ENCODE measurements at places on chromosomes 7 and 10.

DNA sequence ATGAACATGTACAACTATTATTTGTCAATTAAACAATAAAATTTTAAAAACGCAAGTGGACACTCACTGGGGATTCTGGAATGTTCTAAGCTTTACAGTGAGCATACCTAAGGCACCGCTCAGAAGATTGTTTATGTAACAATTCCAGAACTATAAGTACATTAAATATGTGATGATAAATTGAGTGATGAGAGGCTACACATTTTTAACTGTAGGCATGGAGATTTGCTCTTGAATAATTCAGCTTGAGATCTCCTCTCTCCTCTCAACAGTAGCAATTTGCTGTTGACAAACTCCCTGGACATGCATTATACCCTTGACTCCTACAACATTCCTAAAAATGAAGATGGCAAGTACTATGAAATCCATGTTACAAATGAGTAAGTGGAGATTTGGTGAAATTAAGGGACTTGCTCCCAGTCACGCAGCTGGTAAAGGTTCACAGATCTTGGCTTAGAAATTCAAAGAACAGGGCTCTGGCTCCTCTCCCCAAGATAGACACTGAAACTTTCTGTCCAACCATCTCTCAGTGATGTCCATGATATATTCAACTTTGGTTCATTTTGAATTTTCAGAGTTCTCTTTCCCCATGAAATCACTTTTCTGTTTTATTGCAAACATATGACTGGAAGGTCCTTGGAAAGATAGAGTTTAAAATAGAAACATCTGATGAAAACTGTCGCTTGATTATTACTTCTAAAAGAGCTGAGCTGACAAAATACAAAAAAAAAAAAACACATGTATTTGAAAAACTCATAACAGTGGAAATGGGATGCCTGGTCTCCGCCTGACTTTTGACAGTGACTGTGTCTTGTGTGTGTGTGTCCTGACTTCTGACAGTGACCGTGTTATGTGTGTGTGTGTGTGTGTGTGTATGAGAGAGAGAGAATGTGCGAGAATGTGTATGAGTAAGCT is 488.3 kb downstream of the TNS3 start:
- DNase-seq: no peak

GRCh38 chr10:60021361-60021760 is 115.0 kb upstream of the CCDC6 start:
- DNase-seq: no peak

GRCh38 chr7:55018361-55019190 is at the start of gene EGFR:
EGFR (plus strand) TSS chr7:55019017; CDS start chr7:55019278, 261 bp downstream.
- no peak for DNase-seq

DNA sequence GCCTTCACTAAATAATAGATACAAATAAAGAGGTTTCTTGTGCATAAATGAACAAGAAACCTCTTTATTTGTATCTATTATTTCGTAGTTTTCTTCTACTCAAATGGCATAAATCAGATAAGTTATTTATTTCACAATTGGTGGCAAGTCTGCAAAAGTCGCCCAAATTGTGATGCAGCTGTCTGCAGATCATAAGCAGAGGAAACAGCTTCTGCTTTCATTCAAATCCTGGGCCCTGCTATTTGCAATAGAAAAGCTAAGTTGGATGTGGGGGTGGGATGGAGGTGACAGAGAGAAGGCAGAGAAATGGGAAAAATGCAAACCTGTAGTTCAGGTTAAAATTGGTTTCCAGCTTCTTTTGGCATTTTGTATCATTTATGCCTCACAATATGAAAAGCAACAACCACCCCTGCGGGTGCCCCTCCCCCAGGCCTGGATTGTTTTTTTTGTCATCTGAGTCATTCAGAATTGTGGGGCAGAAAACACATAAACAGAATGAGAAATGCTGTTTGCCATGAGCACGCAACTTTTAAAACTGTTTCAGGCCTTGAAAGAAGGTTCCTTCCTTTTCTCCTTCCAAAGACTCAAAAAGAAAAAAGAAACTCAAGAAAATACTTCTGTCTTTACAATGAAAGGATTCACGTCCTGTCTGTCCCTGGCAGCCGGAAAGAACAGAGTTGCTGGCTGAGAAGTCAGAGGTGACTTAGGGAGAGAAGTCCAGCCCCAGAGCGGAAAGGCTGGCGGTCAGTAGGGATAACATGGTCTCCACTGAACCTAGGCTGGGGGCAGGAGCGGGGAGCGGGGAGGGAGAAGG is 132.9 kb downstream of the BAMBI start:
- DNase-seq: no peak

DNA sequence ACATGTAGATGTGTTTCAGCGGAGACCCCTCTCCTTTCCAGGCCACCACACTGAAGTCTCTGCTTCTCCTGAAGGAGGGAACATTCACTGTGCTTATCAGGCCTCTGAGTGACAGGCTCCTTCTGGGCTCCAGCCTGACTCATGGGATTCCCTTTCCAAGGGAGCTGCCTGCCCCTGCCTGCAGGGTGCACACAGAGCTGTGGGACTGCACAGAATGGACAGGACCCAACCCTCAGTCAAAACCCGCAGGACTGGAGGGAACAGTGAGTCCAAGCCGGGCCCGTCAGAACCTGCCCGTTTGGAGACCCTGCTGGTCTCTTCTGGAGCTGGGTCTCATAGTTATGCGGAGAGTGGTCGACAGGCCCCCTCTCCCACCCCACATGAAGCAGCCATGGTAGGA is 32.6 kb downstream of the PLAC9 start:
- DNase-seq: no peak

GRCh38 chr7:54885285-54885684 is 126.3 kb upstream of the SEC61G start:
- no peak for DNase-seq

- DNase-seq: no peak
Measured at GRCh38 chr7:22584179-22584578, 84.2 kb upstream of the STEAP1B start.

- no peak for DNase-seq
Measured at GRCh38 chr7:43868681-43869005, 674 bp downstream of the MRPS24 start.

- no peak for DNase-seq
Measured at GRCh38 chr7:105524840-105525239, 2.8 kb upstream of the PUS7 start.

DNA sequence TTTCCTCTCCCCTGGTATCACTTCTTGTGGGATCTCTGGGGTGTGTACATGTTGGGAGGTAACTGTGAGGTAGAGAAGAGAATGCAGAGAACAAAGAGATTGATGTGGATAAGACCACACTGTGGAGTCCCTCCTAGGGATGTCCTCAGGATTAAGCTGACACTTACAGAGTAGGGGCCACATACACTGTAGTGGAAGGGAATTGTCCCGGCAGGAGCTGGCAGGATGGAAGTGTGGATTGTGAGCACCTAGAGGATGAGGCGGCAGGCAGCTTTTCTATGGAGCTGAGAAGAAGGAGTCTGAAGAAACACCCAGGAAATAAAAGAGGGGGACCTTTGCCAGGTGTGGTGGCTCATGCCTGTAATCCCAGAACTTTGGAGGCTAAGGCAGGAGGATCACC is 13.5 kb downstream of the AGFG2 start:
- no peak for DNase-seq

DNA sequence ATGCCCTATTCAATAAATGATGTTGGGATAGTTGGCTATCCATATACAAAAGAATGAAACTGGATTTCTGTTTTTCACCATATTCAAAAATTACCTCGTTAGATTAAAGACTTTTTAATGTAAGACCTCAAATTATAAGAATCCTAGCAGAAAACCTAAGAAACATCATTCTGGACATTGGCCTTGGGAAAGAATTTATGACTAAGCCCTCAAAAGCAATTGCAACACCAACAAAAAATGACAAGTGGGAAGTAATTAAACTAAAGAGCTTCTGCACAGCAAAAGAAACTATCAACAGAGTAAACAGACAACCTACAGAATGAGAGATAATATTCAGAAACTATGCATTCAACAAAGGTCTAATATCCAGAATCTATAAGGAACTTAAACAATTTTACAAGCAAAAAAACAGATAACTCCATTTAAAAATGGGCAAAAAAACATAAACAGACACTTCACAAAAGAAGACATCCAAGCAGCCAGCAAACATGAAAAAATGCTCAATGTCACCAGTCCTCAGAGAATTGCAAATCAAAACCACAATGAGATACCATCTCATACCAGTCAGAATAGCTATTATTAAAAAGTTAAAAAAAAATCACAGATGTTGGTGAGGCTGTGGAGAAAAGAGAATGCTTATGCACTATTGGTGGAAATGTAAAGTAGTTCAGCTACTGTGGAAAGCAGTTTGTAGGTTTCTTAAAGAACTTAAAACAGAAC is 309.8 kb downstream of the AHR start:
- DNase-seq: no peak

DNA sequence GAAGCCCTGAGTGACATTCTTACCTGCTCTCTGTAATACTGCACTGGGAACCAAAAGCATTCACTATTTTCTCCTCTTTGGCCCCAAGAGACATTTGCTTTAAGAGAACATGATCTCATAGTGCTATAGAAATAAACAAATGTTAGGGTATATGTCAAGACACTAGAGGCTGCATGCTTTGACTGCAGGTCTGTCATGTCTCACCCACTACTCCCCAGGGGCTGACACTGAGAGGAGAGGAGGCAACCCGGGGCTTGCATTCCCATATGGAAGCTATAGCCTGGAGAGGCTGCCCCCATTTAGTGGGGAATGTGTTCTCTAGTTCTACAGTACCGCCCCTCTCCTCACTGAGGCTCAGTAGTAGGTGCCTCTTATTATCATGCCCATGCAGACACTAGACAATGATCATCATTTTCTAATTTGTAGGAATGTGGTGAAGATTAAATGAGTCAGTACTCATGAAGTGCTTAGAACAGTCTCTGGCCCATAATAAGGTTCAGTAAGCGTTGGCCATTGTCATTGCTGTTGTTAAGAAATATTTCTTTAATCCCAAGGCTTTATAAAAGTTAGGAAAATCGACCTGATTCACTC is 4.9 kb upstream of the SLF2 start:
- DNase-seq: no peak

DNA sequence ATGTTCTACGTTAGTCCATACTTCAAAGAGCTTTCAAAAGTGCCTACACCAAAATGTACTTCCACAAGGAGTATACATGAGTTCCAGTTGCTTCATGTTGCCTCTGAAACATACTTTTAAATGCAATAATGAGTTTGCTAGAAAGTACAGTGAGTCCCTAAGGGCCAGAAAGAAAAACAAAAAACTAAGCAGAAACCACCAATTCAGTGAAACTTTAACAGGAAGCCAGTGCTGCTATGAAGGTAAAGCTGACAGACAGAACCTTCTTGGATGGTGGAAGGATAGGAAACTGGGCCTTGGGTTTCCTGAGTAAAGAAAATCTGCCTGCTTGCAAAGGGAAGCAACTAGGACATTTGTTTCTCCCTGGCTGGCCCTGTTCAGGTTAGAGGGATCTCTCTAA is 104.2 kb downstream of the CTTNBP2 start:
- no peak for DNase-seq

All from effector CD8-positive, alpha-beta T cell (primary cell).